ENCODE measurements at places on chromosomes 6 and 20. TPM values are rescaled to one million over a fixed set of nuclear protein-coding genes. Genes with fewer than 3 reads are reported as not detected.

- no peak for DNase-seq
Observed at GRCh38 chr20:45039475-45039820, 61.5 kb downstream of the KCNS1 start.

DNA sequence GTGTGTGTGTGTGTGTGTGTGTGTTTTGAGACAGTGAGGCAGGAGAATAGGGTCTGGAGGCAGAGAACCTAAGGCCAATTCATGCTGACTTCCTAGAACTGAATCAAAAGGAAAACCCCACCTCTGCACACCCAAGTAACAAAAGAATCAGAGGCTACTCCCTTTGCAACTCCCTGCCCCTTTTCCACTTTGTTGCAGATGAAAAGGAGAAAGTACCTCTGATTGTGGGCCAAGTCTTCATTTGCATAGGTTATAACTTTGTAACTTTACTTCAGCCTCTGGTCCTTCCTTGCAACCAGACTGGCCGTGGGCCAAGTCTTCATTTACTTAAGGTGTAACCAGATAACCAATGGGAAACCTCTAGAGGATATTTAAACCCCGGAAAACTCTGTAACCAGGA, 168.8 kb downstream of the EYA2 start:
- DNase-seq: no peak

DNA sequence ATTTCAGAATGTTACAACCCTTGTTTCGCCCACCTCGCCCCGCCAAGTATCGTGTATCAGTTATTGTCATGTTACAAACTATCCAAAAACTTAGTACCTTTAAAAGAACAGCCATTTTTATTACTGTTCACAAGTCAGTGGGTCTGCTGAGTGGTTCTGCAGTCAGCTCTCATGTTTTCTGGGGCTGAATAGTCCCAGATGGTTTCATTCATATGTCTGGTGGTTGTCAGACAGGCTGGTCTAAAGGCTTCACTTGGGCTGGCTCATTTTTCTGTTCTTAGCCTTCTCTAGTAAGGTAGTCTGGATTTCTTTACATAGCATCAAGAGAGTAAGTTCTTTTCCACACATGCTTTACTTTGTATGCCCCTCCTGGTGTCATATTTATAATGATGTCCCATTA, 8.6 kb downstream of the ZNF292 start:
- DNase-seq: no peak

GRCh38 chr6:161066511-161066910, 74.9 kb downstream of the MAP3K4 start:
- DNase-seq: no peak

- no peak for DNase-seq
Observed at GRCh38 chr20:59352541-59352940, 52.1 kb downstream of the EDN3 start.

DNA sequence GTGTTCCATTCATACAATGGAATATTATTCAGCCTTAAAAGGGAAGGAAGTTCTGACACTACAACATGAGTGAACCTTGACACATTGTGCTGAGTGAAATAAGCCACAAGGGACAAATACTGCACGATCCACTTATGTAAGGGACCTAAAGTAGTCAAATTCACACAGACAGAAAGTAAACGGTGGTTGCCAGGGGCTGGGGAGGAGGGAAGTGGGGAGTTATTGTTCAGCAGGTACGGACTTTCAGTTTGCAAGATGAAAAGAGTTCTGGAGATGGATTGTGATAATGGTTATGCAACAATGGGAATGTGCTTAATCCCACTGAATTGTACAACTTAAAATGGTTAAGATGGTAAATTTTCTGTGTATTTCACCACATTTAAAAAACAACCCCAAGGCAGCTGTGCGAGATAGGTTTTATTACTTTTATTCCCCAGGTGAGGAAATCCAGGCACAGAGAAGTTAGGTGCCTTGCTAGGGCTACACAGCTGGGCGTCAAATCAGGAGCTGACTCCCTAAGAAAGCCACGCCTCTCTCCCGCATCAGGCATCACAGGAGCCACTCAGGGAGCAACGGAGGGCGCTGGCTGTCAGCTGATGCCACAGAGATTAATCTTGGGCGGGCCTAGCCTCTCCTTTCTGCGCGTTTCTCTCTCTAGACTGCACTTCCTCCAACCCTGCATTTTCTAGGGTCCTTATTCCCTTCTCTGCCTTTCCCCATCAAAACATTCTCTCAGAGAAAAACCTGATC, 9.3 kb upstream of the TRAF3IP2 start:
- no peak for DNase-seq

- no peak for DNase-seq
Observed at GRCh38 chr6:149273318-149273717, 44.2 kb upstream of the TAB2 start.

- no peak for DNase-seq
Observed at GRCh38 chr6:25503686-25504085, 148.3 kb upstream of the SCGN start.

- DNase-seq: no peak
Observed at GRCh38 chr20:60395991-60396390, 437.8 kb downstream of the CDH26 start.

DNA sequence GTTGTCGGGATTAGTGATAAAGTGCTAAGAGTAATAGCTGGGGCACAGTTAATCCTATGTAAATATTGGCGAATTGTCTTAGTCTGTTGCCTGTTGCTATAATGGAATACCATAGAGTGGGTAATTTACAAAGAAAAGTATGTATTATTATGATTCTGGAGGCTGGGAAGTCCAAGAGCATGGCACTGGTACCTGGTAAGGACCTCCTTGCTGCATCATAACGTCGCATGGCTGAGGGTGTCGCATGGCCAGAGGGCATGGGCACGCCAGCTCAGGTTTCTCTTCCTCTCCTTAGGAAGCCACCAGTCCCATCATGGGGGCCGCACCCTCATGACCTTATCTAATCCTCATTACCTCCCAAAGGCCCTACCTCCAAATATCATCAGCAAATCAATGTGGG, 29.7 kb downstream of the IRF4 start:
- DNase-seq: no peak

SRSF12 gene
- total RNA-seq: 0.35 TPM
